Nephron progenitor cell (in vitro differentiated cells): ENCODE measurements at places on chromosomes 4 and X.

DNA sequence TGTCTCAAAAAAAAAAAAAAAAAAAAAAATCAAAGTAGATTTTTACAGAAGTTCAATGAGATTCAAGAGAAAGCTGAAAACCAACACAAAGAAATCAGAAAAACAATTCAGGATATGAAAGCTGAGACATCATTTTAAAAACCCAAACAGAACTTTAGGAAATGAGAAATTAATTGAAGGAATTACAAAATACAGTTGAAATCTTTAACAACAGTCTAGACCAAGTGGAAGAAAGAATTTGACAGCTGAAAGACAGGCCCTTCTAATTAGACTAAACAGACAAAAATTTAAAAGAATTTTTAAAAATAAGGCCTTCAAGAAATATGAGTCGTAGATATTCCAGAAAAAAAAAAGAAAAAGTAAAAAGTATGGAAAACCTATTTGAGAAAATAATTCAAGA is 33.9 kb upstream of the PLK4 start:
- DNase-seq, result no peak

- no peak for DNase-seq
These were observed 28.4 kb downstream of the RP2 start for GRCh38 chrX:46865281-46865680.

DNA sequence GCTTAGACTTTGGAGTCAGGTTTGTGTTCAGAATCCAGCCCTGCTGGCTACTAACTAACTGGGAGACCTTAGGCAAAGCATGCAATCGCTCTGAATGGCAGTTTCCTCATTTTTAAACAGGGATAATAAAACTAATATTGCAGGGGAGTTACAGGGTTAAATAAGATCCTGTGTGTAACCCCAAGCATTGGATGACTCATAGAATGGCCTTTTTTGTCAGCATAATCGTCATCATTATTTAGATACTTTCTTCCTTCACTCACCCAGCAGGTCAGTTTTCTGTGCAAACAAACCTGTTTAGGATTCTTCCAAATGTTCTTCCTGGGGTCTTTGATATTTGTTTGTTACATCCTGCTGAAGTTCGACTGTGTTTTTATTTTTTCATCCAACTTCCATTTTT is 208.2 kb downstream of the EVC2 start:
- no peak for DNase-seq

- DNase-seq, result no peak
These were observed 85.9 kb downstream of the OTC start for GRCh38 chrX:38438321-38438720.

DNA sequence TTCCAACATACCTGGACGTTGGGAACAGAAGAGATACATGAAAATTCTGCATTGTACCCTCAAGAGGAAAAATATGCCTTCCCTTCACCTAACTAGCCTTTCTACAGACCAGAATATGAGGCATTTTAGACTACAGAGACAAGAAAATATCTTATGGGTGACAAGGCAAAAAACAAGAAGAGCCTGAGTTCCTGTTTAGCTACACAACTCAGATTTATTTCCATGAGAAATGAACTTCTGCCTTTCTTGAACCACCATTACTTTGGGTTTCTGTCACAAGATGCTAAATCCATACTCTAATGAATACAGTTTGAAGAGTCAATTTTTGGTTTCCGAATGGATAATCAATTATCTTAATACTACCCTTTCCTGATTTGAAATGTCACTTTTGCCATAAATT is 18.7 kb downstream of the RCHY1 start:
- DNase-seq, result no peak

GRCh38 chr4:100796332-100796731 is 278.5 kb upstream of the EMCN start:
- no peak for DNase-seq

DNA sequence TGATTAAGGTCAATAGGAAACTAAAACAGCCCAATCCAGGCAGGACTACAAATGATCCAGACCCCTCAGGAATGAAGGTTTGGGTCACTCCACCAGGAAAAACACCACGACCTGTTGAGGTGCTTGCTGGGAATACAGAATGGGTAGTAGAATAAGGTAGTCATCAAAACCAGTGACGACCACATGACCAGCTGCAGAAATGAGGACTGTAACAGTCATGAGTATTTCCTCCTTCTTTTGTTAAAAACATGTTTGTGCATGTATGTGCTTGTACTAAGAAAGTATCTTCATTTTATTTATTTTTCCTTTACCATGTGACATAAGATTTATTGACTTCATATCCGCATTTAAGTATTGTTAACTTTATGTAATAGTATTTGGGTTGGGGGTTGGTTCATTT is 603.5 kb upstream of the NR3C2 start:
- no peak for DNase-seq

GRCh38 chr4:184289179-184289535 is 71.5 kb upstream of the ENPP6 start:
- no peak for DNase-seq

GRCh38 chr4:76708971-76709771 is 188.8 kb downstream of the SOWAHB start:
- no peak for DNase-seq

DNA sequence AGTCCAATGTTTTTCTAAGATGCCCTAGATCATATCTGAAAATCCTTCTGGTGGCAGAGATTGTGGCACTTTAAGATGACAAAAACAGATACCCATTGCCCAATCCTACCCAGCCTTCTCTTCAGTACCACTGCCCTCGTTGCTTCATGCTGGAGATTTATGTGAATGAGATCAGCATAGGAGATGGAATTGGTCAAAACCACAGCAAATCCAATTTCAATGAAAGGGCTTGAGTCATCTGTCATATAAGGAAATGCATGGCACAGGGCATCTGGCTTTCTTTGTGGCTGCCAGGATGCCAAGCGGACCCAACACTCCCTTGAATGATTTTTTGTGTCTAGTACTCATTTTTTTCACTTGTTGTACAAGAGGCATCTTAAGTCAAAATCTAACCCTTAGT is 16.8 kb downstream of the AFF2 start:
- DNase-seq, result no peak

DNA sequence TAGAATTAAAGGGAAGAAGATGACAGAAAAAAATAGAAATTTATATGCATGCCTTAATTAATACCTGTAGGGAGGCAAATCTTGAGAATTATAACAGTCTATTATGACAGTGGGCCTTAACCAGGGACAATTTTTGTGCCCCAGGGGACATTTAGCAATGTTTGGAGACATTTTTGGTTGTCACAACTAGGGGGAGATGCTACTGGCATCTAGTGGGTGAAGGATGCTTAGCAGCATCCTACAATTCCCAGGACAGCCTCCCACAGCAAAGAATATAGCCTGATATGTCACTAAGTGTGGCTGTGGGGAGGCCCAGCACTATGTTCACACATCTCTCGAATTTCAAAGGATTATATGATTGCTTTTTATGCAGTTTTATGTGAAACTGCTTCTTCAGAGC is 10.5 kb downstream of the GPR82 start:
- no peak for DNase-seq

- no peak for DNase-seq
These were observed 32.8 kb downstream of the STBD1 start for GRCh38 chr4:76339364-76339763.

GRCh38 chr4:139210486-139210885 is 33.5 kb upstream of the ELF2 start:
- DNase-seq, result no peak

- DNase-seq, result no peak
These were observed 72.9 kb upstream of the SPIN4 start for GRCh38 chrX:63424063-63424462.

DNA sequence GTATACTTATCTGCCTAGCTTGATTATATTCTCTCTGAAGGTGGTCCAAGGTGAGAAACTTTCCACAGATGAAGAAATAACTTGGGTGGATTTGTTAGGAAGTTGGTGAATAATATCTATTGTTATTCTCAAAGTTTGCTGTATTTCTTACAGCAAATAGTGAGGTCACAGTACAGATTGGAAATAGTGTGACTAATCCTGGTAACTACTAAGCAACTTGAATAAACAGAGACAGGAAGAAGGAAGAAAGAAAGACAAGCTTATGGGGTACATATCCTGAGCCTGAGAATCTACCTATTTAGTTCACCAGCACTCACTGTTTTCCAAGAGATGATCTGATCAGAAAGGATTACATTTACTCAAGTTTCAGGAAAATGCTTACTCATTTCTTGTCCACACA is 1416.1 kb downstream of the RPA4 start:
- DNase-seq, result no peak

GRCh38 chr4:70954032-70954431 is 39.4 kb upstream of the DCK start:
- no peak for DNase-seq

- DNase-seq, result no peak
These were observed 145.7 kb upstream of the ADAMTS3 start for GRCh38 chr4:72714482-72715279.

DNA sequence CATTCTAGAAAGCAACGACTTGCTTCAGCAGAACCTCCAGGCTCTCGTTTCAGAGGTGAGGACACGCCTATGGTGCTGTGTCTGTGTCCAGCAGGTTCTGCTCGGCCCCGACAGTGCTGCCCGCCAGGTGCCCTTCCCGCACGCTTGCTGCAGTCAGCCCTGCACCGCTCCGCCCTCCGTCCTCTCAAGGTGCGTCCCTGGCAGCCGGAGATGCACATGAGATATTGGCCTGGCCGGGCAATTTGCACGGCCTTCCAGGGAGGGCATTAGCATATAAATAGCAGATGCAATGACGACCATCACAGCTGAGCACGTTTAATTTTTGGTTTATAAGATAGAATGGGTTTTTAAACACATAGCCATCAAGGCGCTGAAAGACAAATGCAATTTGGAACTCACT is 14.4 kb downstream of the UVSSA start:
- DNase-seq, result no peak
